ENCODE measurements at places on chromosomes 5 and 9.

GRCh38 chr5:134020188-134020587, 15.4 kb upstream of the VDAC1 start:
- DNase-seq: no peak

- DNase-seq: no peak
Measured at GRCh38 chr9:29456940-29457339, 1883.7 kb upstream of the C9orf72 start.

GRCh38 chr5:96721351-96721977, 59.3 kb downstream of the CAST start:
- no peak for DNase-seq

DNA sequence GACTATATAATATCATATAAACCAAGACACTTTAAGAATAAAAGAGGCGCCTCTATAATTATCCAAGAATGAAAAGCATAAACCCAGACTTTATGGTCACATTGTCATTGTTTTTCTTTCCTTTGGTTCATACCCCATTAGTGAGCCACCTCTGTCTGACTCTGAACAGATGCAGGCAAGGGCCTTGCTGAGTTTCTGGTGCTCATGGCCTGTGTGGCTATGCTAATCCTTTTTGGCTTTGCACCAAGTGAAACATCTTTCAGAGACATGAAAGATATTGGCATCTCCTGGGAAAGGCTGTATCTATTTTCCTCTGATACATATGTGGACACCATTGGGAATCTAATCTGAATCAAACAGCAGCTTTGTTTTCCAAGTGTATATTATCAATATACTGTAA, 222.5 kb downstream of the CHSY3 start:
- no peak for DNase-seq

DNA sequence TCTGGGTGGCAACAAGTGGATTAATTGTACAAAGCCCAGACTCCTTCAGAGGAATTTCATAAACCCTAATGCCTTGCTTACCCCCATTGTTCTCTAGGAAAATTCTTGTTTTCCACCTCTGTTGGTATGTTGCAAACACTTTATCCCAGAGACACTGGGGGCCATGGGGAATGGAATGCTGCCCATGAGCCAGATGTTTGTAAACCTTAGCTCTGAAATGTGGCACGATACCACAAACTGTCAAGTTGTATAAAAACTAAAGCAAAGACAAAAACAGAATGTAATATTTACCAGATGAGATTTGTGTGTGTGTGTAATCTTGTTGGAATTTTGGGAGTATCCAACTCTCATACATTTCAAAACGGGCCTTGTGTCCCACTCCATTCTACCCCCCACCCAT, 465.0 kb downstream of the EBF1 start:
- DNase-seq: no peak

DNA sequence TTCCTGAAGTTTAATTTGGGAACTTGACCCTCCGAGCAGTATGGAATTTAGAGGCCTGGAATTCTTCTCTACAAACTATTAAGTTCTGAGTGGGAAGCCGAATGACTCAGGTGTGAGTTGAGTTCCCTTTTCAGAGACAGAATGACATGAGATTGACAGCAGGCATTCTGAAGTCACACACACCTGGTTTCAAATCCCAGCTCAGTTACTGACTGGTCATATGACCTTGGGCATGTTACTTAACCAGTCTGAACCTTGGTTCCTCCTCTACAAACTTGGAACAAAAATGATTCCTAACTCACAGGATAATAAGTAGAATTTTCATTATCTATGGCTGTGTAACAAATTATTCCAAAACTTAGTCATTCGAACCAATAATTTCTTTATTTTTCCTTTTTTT, 45.5 kb upstream of the GPBP1 start:
- DNase-seq: no peak

- no peak for DNase-seq
Measured at GRCh38 chr9:112554516-112554915, 67.9 kb downstream of the KIAA1958 start.

GRCh38 chr5:171954721-171955120, 51.7 kb downstream of the FBXW11 start:
- no peak for DNase-seq

GRCh38 chr5:134833340-134834032, 12.3 kb upstream of the C5orf24 start:
- no peak for DNase-seq

DNA sequence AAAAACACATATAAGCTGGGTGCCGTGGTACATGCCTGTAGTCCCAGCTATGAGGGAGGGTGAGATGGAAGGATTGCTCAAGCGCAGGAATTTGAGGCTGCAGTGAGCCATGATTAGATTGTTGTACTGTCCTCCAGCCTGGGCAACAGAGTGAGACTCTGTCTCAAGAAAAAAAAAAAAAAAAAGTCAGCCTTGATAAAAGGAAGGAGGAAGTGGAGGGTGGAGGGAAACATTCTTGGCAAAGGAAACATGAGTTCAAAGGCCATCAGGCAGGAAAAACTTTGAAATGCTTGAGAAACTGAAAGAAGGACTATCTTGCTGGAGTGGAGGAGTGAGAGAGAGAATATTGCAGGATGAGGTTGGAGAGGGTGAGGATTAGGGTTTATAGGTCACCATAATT, 18.3 kb upstream of the ANKHD1 start:
- DNase-seq: no peak

DNA sequence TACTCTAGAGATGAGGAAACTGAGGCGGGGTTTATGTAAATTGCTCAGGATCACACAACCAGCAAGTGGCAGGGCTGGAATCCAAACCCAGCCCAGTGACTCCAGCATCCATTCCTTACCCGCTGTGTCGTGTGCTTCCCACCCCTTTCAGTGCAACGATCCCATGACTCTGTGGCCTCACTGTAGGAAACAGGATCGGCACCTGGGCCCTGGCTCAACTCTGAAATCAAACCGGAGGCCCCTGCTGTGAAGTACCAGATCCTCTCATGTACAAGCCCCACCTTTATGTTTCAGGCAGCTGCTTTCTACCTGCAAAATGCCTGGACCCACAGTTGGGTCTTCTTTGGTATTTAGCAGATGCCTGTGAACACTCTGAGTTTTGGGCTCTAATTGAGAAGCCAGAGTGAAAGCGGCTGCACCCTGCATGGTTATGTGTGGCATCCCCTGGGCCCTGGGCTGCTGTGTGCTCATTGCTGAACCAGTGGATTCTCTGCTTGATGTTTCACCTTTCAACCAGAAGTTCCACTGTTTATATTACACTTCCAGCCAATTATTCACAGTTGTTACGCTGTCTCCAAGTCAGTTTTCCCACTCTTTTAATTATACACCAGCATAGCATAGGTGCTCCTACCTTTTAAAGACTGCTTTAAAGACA, 36.7 kb downstream of the ABLIM3 start:
- DNase-seq: no peak

DNA sequence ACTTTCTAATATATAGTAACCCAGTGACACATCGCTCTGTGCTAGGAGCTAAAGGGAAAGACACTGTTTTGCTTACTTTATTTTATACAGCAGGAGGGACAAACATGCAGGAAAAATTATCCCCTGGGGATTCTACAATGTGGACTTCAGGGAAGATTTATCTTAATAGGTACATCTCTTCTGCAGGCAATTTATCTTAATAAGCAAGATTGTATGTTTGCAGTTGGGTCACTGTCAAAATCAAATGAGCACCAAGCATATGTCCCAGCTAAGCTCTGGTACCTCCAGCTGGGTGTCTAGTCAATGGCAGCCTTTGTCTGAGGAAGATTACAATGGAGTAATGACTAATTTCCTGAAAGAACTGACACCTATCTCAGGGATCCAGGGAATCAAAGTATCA, 309.9 kb upstream of the PANK3 start:
- no peak for DNase-seq

DNA sequence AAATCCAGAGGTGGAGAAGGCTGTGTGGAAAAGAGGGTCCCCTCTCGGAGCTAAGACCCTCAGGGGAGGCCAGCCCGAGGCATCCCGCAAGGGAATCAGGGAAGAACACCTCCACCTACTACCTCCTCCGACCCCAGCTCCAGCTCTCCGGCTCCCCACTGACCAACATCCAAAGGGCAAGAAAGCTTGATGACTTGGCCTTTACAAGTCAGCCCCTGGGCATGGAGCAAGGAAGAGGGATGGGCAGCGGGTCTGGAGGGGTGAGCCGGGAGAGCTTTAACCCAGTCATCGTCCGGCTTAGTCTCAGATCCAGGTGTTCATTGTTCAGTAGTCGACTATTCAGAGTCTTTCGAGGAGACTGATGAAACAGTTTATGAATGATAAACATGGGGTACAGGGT, 32.1 kb downstream of the ERAP1 start:
- DNase-seq: no peak
